Right lobe of liver (tissue), 6 donors: ENCODE measurements at places on chromosomes 5 and 9. TPM values are rescaled to one million over a fixed set of nuclear protein-coding genes. Genes with fewer than 3 reads are reported as not detected.
A peak's percentile ranks its signal among the peaks of the same experiment; 100 is the strongest.

DNA sequence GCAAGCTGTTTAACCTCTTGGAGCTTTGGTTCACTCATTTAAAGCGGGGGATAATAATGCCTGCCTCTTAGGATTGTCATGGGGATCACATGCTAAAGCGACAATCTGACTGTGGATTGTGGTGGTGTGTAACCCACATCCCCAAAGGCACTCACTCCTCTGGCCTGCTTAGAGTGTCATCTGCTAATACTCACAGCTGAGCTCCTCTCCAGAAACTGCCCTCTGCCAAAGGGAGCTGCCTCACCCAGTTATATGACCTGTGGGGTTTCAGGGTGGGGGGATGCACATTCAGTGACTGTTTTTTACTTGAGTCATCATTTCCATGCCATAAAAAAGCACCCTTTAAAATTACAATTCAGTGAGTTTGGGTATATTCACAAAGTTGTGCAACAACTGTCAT, 110.0 kb upstream of the SPOCK1 start:
- no peak for DNase-seq
- H3K4me1 ChIP-seq, result no peaks in the 10 kb centered on the region
- H3K4me3 ChIP-seq, result no peak overlapping the region
- no peaks in the 10 kb centered on the region for H3K27me3 ChIP-seq
- no peaks in the 10 kb centered on the region for H3K36me3 ChIP-seq

DNA sequence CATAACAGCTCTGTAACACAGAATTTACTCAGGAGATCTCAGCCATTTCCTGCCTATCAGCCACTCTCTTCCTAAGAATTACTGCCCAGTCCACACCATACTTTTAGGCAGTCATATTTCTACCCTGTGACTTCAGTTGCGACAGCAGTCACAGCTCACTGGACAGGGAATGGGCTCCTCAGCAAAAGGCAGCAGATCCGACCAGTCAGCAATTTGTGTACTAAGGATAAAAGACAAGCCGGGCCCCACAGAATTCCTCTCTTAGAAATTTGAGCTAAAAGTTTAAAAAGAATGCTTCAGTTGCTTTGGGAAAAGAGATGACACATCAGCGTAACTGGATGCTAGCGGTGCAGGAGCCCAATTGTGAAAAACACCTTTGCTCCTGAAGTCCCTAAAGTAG, 172.1 kb downstream of the ENC1 start:
- no peaks in the 10 kb centered on the region for H3K27me3 ChIP-seq
- H3K36me3 ChIP-seq, result no peaks in the 10 kb centered on the region
- H3K27ac ChIP-seq, result no peak overlapping the region
- no peak for DNase-seq
- H3K4me1 ChIP-seq, result no peaks in the 10 kb centered on the region

Gene CMYA5
- total RNA-seq, result 3.2 TPM

GRCh38 chr9:106771608-106772007, 91.4 kb upstream of the ZNF462 start:
- H3K27me3 ChIP-seq, result no peaks in the 10 kb centered on the region
- H3K4me3 ChIP-seq, result no peak overlapping the region
- H3K27ac ChIP-seq, result no peak overlapping the region
- no peaks in the 10 kb centered on the region for H3K4me1 ChIP-seq
- peak; percentile 28 for DNase-seq

Gene CCL27
- total RNA-seq, result not detected

DNA sequence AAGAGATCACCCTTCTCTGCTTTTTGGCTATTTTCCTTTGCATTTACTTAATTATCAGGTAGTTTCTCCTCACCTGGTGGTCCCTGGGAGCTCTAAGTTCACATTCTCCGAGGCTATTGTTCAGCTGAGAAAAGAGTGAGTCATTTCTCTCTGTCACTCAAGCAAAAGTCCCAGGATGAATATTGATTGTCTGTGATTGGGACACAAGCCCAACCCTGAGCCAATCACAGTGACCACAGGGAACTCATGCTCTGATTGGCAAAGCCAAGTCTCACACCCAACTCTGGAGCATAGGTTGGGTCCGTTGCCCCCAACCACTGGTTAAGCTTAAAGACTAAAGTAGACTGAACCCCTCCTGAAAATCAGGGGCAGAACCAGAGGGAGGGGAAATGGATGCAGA, 27.8 kb upstream of the FAT2 start:
- H3K36me3 ChIP-seq, result no peaks in the 10 kb centered on the region
- no peak overlapping the region for H3K27ac ChIP-seq
- no peaks in the 10 kb centered on the region for H3K27me3 ChIP-seq
- no peak overlapping the region for H3K4me3 ChIP-seq

Gene GLRX
- 210 TPM for total RNA-seq

DNA sequence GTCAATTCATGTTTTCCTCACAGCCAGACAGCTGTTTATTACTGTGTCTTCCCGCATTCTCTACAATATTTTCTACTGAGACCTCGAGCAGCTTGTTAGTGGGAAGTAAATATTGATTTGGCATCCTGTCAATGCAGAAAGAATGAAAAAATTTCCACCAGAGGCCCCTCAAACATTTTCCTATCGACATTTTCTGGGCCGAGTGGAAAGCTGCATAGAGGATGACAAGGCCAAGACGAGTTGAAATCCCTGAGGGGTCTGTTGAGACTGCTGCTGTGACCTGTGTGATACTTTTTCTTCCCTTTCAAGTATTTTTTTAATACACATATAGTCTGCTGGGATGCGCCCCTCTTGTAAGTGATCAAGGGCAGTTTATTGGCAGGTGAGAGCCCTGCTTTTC, 91.4 kb upstream of the SH3GL2 start:
- no peak for DNase-seq
- no peak overlapping the region for H3K4me3 ChIP-seq
- no peak overlapping the region for H3K27ac ChIP-seq
- H3K36me3 ChIP-seq, result no peaks in the 10 kb centered on the region
- no peaks in the 10 kb centered on the region for H3K27me3 ChIP-seq
- no peaks in the 10 kb centered on the region for H3K4me1 ChIP-seq

DNA sequence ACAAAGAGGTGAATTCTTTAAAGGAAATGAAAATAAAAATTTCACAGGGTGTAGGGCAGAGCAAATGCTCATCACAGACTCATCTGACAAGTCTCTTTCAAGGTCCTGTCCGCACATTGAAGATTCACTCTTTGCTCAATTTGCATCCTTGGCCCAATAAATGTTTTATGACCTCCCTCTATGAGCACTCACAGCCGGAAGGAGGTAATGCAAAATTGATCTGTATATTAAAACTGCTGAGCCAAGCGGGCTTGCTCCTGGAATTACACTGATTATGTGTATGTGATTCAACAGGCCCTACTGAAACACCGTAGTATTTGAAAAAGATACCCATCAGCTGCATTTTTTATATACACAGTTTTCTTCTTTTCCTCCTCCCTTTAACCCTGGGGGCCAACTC, 246.8 kb downstream of the IZUMO3 start:
- no peaks in the 10 kb centered on the region for H3K27me3 ChIP-seq
- H3K36me3 ChIP-seq, result no peaks in the 10 kb centered on the region
- no peak for DNase-seq

- no peak overlapping the region for H3K4me3 ChIP-seq
- no peak for DNase-seq
- H3K36me3 ChIP-seq, result no peaks in the 10 kb centered on the region
Observed at GRCh38 chr9:21160178-21160577, 6.3 kb downstream of the IFNA21 start.

DNA sequence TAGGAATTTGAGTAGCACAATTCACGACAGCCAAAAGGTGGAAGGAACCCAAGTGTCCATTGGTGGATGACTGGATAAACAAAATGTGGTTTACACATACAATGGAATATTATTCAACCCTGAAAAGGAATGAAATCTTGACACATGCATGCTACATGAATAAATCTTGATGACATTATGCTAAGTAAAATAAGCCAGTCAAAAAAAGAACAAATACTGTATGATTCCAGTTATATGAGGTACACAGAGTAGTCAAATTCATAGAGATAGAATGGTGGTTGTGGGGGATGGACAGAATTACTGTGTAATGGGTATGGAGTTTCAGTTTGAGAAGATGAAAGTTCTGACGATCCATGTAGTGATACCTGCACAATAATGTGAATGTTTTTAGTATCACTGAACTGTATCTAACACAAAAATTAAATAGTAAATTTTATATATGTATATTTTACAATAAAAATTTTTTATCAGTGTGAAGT, 117.7 kb upstream of the GNA14 start:
- H3K27ac ChIP-seq, result no peak overlapping the region
- no peak for DNase-seq
- peaks cover 12% of the 10 kb centered on the region for H3K4me1 ChIP-seq
- no peaks in the 10 kb centered on the region for H3K27me3 ChIP-seq
- H3K36me3 ChIP-seq, result no peaks in the 10 kb centered on the region

Gene SLC34A1
- 1.6 TPM for total RNA-seq

GRCh38 chr5:126686451-126687126, 85.8 kb downstream of the PHAX start:
- no peaks in the 10 kb centered on the region for H3K36me3 ChIP-seq
- H3K27me3 ChIP-seq, result no peaks in the 10 kb centered on the region
- no peak overlapping the region for H3K27ac ChIP-seq
- H3K4me3 ChIP-seq, result no peak overlapping the region
- DNase-seq, result no peak
- no peaks in the 10 kb centered on the region for H3K4me1 ChIP-seq

Gene WNT8A
- not detected for total RNA-seq

GRCh38 chr9:87504938-87505337, 7.3 kb downstream of the DAPK1 start:
- H3K27ac ChIP-seq, result peak overlapping the region; percentile 87
- H3K4me3 ChIP-seq, result no peak overlapping the region
- DNase-seq, result no peak

Gene LIX1
- total RNA-seq, result not detected

Gene TEX48
- total RNA-seq, result not detected

- no peak overlapping the region for H3K27ac ChIP-seq
- H3K27me3 ChIP-seq, result no peaks in the 10 kb centered on the region
- no peak overlapping the region for H3K4me3 ChIP-seq
- H3K36me3 ChIP-seq, result no peaks in the 10 kb centered on the region
- H3K4me1 ChIP-seq, result no peaks in the 10 kb centered on the region
Observed at GRCh38 chr9:91248707-91249106, 113.0 kb downstream of the AUH start.

GRCh38 chr5:83036991-83037575, 40.1 kb downstream of the TMEM167A start:
- H3K27me3 ChIP-seq, result no peaks in the 10 kb centered on the region
- no peak overlapping the region for H3K4me3 ChIP-seq
- no peaks in the 10 kb centered on the region for H3K4me1 ChIP-seq
- no peaks in the 10 kb centered on the region for H3K36me3 ChIP-seq

- H3K36me3 ChIP-seq, result no peaks in the 10 kb centered on the region
- no peaks in the 10 kb centered on the region for H3K4me1 ChIP-seq
- H3K27me3 ChIP-seq, result no peaks in the 10 kb centered on the region
- no peak overlapping the region for H3K4me3 ChIP-seq
Observed at GRCh38 chr5:94793816-94794198, 175.3 kb downstream of the SLF1 start.

Gene EGR1
- 18.1 TPM for total RNA-seq

- no peak for DNase-seq
- H3K36me3 ChIP-seq, result no peaks in the 10 kb centered on the region
- no peaks in the 10 kb centered on the region for H3K27me3 ChIP-seq
- H3K4me1 ChIP-seq, result no peaks in the 10 kb centered on the region
- H3K4me3 ChIP-seq, result no peak overlapping the region
- no peak overlapping the region for H3K27ac ChIP-seq
Observed at GRCh38 chr5:7916171-7916804, 47.3 kb downstream of the MTRR start.

DNA sequence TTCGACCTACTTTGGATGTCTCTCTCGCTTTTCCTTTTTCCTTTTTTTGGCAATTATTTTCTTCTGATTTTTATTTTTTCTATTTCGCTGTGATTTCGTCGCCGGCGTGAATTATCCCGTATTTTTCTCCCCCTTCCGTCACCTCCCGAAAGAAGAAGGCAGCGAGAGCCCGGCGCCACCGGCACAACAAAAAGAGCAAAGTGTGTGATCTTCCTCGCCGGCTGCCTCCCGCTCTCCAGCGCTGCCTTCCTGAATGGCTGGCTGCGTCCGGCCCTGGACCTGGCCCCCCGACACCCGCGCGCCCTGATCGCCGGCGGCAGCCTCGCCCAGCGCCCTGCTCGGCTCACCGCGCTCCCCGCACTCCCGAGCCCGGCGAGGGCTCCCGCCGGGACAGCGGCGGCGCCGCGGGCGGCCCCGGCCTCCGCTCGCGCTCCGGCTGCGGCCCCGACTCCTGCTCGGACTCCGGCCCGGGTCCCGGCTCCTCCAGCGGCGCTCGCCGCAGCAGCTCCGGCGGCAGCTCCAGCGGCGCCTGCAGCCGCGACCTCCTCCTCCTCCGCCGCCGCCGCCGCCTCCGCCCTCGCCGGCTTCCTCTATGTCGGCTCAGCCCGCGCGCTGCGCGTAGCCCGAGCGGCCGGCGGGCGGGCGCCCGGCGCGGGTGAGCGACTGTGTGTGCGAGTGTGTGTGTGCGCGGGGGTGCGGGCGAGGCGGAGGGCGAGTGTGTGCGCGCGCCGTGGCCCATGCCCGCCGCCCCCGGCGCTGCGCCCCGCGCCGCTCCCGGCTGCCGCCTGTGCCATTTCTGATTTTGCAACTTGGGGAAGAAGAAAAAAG, 960 bp downstream of the NR2F1 start:
- H3K27ac ChIP-seq, result peak overlapping the region; percentile 60
- peak; percentile 43 for DNase-seq
- H3K4me1 ChIP-seq, result no peaks in the 10 kb centered on the region
- no peaks in the 10 kb centered on the region for H3K27me3 ChIP-seq
- peak overlapping the region; percentile 47 for H3K4me3 ChIP-seq

DNA sequence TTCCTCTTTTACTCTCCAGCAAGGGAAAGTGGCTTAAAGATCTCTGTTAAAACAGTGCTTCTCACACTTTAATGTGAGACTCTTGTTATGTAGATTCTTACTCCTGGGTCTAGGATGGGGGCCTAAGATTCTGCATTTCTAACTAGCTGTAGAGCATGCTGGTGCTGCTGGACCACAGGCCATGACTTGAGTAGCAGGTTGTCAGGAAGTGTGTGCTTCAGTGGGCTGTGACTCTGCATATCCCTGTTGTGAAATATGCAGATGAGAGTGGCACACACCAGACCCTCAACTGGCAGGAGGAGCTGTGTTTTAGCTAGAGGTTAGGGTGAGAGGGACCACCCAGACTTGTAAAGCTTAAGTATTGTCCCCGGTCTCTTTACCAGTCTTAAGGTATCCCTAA, 191.1 kb upstream of the DMRT1 start:
- H3K4me3 ChIP-seq, result no peak overlapping the region
- no peak for DNase-seq
- no peaks in the 10 kb centered on the region for H3K27me3 ChIP-seq
- no peaks in the 10 kb centered on the region for H3K4me1 ChIP-seq
- no peaks in the 10 kb centered on the region for H3K36me3 ChIP-seq

DNA sequence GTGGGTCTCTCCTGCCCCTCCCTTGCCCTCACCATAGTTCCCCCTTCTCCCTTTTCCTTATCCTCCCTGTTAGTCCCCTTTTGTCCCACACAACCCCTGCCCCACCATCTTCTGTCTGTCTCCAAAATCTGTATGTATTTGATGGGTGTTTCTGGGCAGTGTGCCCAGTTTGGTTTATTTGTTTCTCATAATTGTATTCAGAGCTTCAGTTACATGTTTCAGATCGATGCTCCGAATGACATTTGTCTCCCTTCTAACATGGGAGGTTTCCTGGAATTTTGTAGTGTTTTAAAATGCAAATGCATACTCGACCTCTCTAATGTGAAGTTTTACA, 22.2 kb downstream of the FBXL7 start:
- H3K4me3 ChIP-seq, result no peak overlapping the region
- H3K4me1 ChIP-seq, result no peaks in the 10 kb centered on the region
- no peak overlapping the region for H3K27ac ChIP-seq
- no peaks in the 10 kb centered on the region for H3K36me3 ChIP-seq

- H3K4me3 ChIP-seq, result no peak overlapping the region
- H3K4me1 ChIP-seq, result no peaks in the 10 kb centered on the region
- H3K36me3 ChIP-seq, result no peaks in the 10 kb centered on the region
- no peak for DNase-seq
- no peak overlapping the region for H3K27ac ChIP-seq
Observed at GRCh38 chr9:71822456-71822855, 54.1 kb upstream of the CEMIP2 start.
